GM10248 (cell line): ENCODE measurements at places on chromosomes 2 and 18.

- DNase-seq = no peak
Observed at GRCh38 chr18:76274468-76275289, 220.4 kb downstream of the ZNF516 start.

GRCh38 chr18:71832946-71833617 is 711.1 kb downstream of the CBLN2 start:
- no peak for DNase-seq

GRCh38 chr2:124804014-124804940 is 779.2 kb downstream of the CNTNAP5 start:
- peak; percentile 40 for DNase-seq

DNA sequence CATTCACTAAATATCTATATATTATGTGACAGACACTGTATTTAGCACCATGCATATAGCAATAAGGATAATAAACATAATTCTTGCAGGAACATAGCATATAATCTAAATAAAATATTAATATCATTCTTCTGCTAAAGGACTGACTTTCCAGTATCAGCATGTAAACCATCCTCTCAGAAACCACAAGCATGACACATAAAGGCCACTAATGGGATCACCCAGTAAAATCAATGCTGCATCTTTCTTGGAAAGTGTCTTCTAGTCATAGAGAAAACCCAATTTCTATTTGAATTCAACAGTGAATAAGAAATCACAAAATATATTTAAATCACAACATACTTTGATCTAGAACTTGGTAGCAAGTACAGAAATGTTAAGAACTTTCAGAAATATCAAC is 5.8 kb upstream of the LRP1B start:
- DNase-seq = no peak

- DNase-seq = peak; percentile 70
Observed at GRCh38 chr2:190344276-190344827, 963 bp downstream of the INPP1 start.
